Stimulated activated CD8-positive, alpha-beta memory T cell treated with anti-CD3 and anti-CD28 coated beads, Interleukin-7, amount 100 ng/mL, for 24 hours (primary cell): ENCODE measurements at places on chromosomes 7 and 10.
A peak's percentile ranks its signal among the peaks of the same experiment; 100 is the strongest.

- DNase-seq = no peak
Observed at GRCh38 chr7:1555046-1555812, 776 bp downstream of the TMEM184A start.

DNA sequence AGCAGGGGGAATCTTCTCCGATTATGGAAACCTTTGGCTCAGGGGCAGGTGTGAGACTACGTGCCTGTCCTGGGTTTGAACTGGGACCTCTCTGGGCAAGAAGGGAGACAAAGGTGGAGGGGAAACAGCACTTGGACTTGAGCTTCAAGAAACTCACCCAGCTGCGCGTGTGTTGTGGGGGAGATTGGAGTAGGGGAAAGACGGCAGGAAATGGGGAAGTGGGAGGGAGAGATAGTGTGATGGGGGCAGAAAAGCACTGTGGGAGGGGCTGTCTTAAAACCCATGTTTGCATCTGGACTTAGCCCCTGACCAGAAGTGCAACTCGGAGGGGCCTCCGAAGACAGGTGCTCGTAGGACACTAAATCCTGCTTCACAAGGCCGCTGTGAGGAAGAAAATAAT, 107.0 kb downstream of the HIP1 start:
- no peak for DNase-seq

DNA sequence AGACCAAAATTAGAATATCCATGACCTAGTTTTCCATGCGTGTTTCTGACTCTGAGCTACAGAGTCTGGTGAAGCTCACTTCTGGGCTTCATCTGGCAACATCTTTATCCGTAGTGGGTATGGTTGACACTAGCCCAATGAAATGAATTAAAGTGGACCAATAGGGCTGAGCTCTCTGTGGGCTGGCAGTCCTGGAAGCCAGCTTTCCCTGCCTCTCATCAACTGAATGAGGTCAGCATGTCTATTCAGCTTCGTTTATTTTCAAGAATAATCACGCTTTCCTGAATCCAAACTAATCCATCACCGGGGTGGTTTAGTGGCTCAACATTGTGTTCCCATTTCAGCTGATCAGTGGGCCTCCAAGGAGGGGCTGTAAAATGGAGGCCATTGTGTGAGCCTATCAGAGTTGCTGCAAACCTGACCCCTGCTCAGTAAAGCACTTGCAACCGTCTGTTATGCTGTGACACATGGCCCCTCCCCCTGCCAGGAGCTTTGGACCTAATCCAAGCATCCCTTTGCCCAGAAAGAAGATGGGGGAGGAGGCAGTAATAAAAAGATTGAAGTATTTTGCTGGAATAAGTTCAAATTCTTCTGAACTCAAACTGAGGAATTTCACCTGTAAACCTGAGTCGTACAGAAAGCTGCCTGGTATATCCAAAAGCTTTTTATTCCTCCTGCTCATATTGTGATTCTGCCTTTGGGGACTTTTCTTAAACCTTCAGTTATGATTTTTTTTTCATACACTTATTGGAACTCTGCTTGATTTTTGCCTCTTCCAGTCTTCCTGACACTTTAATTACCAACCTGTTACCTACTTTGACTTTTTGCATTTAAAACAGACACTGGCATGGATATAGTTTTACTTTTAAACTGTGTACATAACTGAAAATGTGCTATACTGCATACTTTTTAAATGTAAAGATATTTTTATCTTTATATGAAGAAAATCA, 35.5 kb downstream of the CAV1 start:
- no peak for DNase-seq

DNA sequence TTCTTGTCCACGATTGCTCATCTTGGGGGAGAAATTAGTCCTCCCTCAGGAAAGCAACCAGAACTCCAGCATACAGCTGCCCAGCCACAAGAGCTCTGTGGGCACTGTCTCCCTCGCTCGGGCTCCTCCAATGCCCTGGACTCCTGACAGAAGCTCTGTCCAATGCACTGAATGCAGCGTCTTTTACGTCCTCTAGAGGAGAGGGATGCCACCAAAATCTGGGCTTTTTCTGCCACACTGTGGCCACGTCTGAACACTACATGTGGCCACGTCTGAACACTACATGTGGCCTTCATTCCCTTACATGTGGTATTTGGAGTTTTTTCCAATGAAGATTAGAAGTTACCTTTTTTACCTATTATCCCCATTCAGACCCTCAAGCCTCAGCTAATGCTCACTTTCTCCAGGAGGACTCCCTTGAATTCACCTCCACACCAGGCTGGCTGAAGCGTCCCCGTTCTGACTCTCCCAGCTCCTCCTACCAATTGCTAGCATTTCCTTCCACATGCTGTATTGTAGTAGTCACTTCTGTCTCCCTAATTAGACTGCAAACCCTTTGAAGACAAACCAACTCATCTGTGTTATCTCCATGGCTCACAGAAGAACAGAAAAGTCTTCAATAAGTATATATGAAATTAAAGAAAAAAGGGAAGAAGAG, 134.3 kb upstream of the PDE1C start:
- no peak for DNase-seq

DNA sequence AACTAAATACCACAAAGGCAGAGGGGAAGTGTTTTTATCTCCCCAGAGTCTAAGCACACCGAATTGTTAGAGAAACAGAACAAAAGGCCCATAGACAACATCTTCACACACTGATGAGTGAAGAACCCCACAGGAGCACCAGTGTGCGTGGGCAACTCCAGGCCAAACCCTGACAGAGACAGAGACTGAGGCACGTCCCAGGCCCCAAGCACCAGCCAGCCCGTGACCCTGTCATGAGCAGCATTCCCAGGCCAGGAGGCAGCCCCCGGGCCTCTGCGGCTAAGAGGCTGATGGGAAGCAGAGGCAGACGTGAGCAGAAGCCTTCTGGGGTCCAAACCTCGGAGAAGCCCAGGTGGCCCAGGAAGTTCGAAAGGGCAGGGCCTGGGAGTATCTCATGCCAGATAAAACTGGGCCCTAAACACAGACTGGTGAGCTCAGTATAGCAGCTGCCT, 184.4 kb downstream of the TCERG1L start:
- no peak for DNase-seq

GRCh38 chr7:64884913-64885370, 18.1 kb upstream of the ZNF273 start:
- no peak for DNase-seq

DNA sequence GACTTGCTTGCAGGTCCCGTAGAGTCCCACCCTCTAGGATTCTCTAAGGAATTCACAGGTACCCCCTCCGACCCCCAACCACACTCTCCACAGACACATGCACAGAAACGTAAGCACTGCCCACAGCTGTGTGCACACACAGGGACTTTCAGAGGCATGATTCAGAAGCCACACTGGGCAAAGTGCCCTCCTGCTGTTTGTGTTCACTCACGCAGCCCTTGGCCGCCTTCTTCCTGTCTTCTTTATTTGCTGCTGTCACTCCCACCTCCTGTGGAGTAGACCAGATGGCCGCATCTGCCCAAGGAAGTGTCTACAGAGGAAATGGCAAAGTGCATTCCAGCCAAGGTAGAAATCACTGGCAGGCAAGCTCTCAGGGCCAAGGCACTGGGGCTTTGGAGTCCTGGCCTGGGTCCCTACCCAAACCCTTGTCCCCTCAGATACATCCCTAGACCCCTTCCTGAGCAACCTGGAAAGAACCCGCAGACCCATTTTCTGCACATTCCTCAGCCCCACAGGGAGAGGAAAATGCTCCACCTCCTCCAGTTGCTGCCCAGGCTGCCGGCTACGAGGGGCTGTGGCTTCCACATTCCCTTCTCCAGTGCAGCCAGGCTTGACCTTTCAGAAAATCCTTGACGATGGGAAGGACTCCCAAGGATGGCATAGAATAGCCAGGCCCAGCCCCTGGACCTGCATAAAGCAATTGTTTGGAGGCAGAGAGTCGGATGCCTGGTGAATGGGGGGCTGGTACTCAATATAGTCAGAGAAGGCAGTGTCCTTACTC, 21.6 kb upstream of the GIMAP8 start:
- no peak for DNase-seq

DNA sequence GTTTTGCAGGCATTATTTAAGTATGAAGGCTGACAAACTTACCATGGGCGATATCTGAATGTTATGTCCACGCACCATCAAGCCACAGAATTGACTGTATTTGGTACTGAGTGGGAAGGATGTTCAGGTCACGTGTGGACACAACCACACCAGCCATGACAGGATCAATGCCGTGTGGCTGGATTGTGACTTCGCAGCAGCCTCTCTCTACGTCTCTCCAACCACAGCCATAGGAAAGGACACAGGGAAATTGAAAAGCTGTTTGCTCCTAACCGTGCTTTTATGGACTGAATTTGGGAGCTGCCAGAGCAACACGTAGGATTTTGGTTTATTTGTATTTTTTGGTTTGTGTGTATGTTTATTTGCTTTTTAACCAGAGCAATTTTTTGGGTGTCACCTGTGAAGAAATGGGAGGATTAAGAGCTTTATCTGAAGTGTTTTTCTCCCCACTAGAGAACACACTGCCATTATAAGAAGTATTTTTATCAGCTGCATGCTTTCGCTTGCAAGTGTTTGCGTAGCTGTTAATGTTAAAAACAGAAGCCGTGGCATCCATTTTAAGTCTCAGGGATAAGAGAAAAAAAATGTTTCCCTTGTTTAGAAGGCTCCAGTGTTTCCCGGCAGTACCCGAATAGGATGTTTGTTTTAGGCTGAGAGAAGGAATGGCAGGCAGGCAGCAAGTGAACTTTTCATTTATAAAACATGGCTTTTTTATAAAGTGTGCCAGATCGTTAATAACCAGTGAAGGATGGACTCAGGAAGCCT, 401.1 kb upstream of the NFE2L3 start:
- no peak for DNase-seq

GRCh38 chr7:157016352-157017041, 6.0 kb upstream of the MNX1 start:
- DNase-seq = no peak

- DNase-seq = no peak
Observed at GRCh38 chr10:100368721-100369120, 21.7 kb downstream of the SCD start.

GRCh38 chr10:69573056-69573806, at the start of gene NEUROG3:
Gene NEUROG3, minus strand, starts transcription at chr10:69573422. Its CDS starts 379 bp downstream, at chr10:69573043.
- no peak for DNase-seq

DNA sequence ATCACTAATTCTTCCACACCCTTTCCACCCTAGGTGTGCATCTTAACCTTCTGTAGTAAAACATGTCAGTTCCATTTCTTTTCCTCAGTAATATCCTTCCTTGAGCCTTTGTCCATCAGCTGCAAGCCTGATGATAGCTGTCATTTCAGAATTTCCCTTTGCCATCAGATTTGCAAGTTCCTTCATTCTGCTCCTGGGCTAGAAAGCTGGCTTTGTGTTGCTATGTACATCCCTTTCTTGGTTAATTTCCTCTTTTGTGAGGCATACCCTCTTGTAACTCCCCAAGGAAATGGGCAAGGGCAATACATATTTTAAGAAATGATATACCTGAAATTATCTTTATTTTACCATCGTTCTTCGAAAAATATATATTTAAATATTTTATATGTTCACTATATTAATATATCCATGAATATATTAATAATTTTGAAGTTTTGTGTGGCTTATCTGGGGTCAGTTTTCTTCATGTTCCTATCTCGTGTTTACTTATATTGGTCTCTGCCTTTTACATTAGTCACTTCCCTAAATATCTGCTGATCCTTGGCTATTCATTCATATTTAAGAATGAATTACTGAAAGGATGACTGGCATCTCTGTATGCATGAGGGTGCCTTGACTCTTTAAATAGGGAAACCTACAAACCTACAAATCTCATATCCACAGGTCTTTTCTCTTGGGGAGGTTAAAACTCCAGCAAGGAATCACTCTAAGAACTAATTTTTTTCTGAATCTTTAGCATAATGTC, 143.8 kb downstream of the ZNF22 start:
- no peak for DNase-seq

- no peak for DNase-seq
Observed at GRCh38 chr7:21675255-21675654, 132.4 kb downstream of the DNAH11 start.

- no peak for DNase-seq
Observed at GRCh38 chr10:80602881-80603280, 65.2 kb downstream of the SH2D4B start.

- peak; percentile 9 for DNase-seq
Observed at GRCh38 chr7:44534501-44534900, 6.6 kb downstream of the NPC1L1 start.

DNA sequence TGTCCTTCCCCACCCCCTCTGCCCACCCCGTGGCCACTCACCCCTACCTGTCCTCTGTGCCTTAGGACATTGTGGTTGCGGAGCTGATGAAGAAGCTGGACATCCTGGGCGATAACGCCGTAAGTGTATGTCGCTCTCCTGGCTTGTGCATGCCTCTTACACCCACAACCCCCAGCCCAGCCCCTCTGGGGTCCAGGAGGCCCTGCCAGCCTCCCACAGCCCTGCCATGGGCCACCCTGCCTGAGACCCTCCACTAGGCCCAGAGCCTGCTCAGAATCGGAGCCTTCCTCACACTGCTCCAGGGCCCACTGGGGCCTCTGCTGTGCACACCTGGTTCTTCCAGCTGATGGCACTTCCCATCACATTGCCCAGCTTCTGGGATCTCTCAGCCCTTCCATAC, 36.8 kb upstream of the DPYSL4 start:
- DNase-seq = no peak

DNA sequence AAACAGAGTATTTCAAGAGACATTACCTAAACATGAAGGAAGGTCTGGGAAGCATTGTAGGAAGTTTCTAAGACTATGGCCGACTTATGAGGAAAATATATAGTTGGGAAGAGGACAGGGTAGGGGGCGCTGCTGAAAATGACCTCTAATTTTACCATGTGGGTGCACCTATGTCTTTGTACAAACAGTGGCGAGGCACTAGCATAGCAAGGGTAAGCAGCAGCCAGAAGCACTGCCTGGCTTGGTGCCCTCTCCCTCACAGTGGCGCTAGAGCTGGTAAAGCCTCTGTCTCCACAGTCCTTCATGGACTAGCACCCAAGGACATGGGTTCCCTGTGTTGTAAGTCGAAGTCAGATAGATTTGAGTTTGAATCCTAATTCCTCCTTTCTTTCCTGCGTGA, 461.2 kb downstream of the INHBA start:
- DNase-seq = no peak

- DNase-seq = no peak
Observed at GRCh38 chr7:1352656-1353271, 106.5 kb downstream of the MICALL2 start.

DNA sequence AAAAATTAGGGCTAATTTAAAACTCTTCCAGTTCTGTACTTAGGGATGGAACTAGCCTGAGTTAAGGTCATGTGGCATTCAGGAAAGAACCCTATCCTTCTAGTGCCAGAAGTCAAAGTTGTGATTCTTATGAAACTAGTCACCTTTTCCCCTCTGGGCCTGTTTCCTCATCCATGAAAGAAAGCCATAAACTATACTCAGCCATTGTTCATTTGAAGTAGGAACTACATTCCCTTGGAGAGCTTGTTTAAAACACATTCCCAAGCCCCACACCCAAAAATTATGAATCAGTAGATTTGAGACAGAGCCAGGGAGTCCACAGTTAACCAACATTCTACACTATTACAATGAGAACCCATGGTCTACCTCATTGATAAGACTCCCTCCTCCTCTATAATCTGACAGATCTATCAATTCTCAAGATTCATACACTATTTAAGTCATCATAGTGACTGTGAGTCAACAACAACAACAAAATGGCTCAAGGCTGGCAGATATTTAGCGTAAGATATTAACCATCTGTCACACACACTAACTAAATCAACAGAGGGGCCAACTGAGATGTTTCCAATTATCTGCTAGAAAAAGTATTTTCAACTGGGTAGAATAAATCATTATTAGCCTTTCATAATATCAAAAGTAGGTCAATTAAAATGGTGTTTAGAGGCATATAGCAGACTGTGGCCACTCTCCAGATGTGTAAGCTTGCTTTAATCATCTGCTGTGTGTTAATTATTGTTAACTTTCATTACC, 102.3 kb downstream of the SLC25A13 start:
- no peak for DNase-seq

- no peak for DNase-seq
Observed at GRCh38 chr10:101063548-101064414, 2.0 kb downstream of the KAZALD1 start.
